Nucleus accumbens (tissue), 56 donors: ENCODE measurements at places on chromosomes 16 and 17.

GRCh38 chr17:2084766-2085647 lies 30.1 kb downstream of the HIC1 start:
- no peak for DNase-seq

DNA sequence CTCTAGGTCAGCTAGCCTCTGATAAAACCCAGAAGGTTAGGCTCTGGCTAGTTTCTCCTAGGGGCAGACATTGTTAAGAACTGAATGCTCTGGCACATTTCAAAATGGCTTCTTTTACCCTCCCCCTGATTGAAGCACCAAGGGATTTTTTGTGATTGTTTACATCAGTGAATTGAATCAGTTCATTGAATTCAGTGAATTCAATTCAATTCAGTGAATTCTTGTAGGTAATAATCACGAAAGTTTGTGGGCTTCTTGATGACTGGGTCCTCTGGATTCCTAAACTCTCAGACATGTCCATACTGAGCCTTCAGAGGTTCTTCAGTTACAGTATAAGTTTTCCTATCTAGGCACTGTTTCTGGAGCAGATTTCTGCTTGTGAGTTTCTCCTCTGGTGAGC lies 135.2 kb upstream of the ELAC2 start:
- no peak for DNase-seq

DNA sequence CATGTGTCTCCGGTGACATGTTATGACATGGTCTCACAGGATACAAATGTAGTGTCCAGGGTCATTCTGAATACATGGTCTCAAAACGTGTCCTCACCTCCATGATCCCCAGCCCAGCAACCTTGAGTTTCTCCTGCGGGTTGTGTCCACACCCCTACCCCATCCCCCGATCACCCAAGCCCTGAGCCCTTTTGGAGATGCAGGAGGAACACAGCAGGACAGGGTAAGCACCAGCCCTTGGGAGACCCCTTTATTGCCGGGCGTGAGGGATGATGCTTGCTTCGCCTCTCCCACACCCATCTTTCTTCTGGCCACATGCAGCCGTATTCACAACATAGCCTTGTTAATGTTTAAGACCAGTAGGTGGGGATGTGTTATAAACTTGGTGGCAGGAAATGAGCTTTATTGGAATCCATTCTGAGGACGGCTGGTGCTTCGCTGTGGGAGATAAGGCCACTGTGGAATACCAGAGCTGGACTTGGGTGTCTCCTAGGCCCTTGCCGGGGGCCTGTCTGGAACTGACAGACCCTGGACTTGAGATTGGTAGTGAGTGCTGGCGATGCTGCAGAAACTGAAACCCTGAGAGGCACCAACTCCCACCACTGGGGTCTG lies 5.5 kb downstream of the TMEM132E start:
- DNase-seq, result no peak

DNA sequence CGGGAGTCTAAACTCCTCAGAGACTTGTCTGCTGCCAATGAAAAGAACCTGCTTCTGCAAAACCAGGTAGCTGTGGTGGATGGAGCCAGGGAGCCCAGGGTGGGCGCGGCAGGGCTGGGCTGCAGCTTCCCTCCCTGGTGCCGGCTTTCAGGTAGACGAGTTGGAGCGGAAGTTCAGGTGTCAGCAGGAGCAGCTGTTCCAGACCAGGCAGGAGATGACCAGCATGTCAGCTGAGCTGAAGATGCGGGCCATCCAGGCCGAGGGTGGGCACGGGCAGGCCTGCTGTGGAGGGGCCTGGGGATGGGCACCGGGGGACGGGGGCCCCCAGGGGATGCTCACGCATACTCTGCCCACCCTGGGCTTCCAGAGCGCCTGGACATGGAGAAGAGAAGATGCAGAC lies 3.2 kb upstream of the RAC3 start:
- DNase-seq, result no peak

DNA sequence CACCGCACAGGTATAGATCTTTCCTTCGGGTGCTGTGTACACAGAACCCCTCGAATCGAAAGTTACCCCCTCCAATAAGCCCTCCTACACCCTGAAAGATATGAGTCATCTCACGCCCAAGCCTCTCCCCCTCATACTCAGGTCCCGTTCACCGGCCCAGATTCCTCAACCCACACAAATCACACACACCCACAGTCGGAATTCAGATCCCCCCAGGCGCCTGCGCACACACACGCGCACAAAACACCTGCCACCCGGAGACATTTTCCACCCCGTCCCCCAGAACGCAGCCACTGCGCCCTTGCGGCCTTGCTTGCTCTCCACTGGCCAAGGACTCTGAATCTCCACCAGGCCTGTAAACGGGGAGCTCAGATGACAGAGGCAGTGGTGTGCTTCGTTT lies 4.9 kb downstream of the JPH3 start:
- peak; percentile 48 for DNase-seq

- no peak for DNase-seq
These were observed 50.0 kb downstream of the ENGASE start for GRCh38 chr17:79124513-79125209.

DNA sequence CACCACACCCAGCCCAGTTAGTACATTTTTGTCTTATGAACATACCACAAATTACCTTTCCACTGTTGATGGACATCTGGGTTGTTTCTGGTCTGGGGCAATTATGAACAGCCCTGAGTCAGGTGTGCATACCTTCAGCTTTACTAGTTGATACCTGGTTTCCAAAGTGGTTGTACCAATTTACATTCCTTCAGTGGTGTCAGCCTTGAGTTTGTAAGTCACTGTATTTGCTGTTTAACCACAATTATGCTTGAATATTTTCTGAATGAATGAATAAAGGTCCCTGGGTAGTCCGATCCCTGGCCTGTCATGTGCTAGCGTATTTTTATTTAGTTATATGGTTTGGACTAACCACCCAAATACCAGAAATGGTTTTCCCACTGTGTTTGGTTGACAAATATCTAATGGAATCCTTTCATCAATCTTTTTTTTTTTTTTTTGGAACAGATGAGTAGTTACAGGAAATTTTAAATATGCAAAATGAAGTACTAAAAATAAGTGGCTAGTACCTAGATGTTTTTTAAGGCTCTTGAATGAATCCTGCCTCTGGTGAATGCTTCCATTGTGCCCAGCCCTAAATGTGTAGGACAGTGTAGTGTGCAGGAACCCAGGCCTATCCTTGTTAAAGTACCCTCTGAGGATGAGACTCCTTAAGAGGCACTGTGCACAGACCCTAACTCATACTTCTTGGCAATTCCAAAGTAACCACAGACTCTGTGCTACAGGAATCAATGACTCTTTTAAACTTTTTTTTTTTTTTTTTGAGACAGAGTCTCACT lies 3.7 kb downstream of the DUSP14 start:
- DNase-seq, result no peak

- DNase-seq, result no peak
These were observed 116.0 kb downstream of the CCT6B start for GRCh38 chr17:34845296-34845695.

- DNase-seq, result no peak
These were observed 209.6 kb upstream of the CACNG5 start for GRCh38 chr17:66625311-66625767.
